ENCODE measurements at places on chromosomes 2 and 18.

- no peak for DNase-seq
Measured at GRCh38 chr18:44689736-44690135, 9.0 kb downstream of the SETBP1 start.

- DNase-seq: no peak
Measured at GRCh38 chr2:218002845-218003180, at the start of gene TNS1. TSS of gene TNS1 (minus strand) at chr2:218002995. CDS start at chr2:218002872, 123 bp downstream.

DNA sequence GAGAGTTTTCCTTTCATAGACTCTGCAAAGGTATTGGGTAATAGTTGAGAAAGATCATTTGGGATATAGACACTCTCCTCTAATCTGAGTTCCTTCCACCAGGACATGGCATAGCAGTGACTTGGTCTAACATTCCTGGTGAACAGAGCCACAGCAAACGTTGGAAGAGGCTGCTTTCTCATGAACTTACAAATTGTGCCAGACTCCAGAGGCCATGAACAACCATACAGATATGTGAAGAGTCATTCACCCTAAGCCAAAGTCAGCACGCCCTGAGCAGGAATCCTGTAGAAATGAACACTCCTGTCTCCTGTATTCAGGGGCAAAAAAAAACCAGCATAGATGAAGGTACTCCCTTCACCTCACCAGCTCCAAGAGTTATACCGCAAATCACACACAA, 152.8 kb downstream of the TMEM18 start:
- no peak for DNase-seq

DNA sequence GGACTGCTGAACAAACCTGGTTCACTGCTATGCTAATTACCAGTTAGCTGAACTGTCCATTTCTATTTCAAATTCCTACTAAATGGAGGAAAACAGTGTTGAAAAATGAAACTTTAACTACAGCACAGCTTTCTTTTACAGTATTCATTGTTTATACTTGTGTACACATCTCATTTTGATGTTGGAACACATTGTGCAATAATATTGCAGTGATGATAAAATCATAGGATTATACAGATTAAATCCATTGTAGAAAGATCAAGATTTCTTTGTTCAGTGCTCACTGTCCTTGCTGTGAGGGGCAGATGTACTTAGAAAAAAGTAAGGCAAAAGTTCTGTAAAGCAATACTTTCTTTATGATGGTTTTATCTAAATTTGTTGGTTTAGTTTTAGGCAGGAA, 1055.1 kb downstream of the LRP1B start:
- DNase-seq: no peak

- no peak for DNase-seq
Measured at GRCh38 chr2:33340280-33340679, 136.2 kb upstream of the RASGRP3 start.

GRCh38 chr2:119219873-119220272, 3.8 kb upstream of the STEAP3 start:
- DNase-seq: no peak

DNA sequence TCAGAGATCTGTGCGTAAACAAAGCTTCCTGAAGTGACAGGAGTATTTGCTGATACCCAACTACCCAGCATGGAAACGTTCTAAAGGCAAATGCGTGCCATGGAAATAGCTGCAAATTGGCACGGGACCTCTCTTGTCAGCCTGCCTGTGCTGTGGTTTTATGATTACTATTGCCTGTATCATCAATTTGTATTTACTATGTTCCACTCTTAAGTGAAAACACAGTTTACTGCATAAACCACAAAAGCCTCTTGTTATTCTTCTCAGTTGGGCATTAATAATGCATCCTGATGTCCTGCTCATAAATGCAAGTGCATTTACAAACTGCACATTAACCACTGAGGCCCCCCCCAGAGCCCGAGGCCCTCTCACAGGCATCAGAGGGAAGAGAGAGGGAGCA, 196.6 kb upstream of the SLC35G4 start:
- DNase-seq: no peak

GRCh38 chr2:195898505-195899191, 170.0 kb downstream of the DNAH7 start:
- no peak for DNase-seq

- no peak for DNase-seq
Measured at GRCh38 chr2:39433586-39434195, 3.4 kb downstream of the MAP4K3 start.

DNA sequence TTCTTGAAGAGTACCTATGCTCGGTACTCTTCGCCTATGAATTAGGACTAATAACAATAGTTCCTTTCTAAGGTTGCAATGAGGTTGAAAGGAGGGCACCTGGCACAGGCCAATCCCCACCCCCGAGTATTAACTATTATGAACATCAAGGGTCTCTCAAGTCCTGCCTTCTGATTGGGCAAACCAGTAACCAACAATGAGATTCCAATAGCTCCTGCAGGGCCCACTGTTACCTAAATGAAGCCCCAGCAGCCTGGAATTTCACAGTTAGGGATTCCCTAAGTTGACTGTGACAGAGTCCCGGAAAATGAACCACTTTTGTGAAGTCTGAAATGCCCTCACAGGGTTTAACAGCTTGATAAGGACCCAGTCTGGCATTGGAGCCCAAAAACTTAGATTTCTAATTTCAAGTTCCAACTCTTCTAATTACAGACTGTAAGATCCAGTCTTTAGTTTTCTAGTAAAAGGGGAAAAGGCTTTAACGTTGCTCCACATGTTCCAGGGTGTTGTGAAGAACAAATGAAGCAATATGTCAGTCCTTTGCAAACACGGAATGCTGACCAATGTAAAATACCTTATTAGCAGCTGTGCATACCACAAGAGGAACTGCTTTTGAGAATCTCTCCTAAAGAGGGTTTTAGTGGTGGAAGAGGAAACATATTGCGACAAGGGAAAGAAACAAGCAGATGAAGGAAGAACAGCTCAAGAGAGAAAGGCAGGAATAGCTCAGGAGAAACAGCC, 277.7 kb upstream of the MAP2 start:
- no peak for DNase-seq
